Left renal cortex interstitium (tissue), 4 donors: ENCODE measurements at places on chromosomes 2 and 18.

- no peak for DNase-seq
Measured at GRCh38 chr18:42707080-42707479, 408.4 kb downstream of the RIT2 start.

GRCh38 chr2:29583104-29583503 lies 338.3 kb downstream of the ALK start:
- DNase-seq: no peak

DNA sequence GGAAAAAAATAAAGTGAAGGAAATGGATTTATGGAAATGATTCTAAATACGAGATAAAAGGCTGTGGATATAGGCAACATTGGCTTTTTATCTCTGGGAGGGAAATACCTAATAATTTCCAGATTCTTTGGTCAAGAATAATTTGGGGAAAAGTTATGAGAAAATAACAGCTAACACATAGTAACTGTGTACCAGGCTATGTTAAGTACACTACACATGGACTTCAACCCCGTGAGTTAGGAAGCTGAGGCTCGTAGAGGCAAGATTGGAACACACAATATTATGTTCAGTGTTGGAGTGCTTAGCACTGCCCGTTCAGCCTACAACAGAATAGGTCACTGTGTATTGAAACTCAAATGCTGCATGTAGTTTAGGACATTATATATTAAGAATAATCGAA lies 34.3 kb upstream of the GPD2 start:
- no peak for DNase-seq

DNA sequence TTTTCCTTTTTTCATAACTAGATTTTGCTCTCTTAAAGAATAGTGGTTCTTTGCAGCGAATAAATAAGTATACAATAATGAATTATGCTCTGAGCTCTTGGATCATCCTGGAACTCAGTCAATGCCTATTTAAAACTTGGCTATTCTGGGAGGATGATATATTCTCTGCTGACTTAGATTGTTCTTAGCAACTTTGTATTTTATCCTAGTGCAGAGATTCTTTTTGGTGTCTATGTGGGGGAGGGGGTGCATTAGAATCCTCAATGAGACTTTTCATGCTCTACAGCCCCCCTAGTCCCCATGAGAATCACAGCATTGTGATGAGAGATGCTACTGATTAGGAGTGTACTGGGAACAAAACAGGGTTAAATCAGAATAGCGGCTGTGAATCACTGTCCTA lies 8.8 kb upstream of the FAM98A start:
- no peak for DNase-seq

GRCh38 chr2:121135168-121135853 lies 149.7 kb downstream of the TFCP2L1 start:
- no peak for DNase-seq
